ENCODE measurements at places on chromosomes 6 and 20.

- DNase-seq = no peak
Measured at GRCh38 chr6:167163476-167164011, 5.8 kb upstream of the GPR31 start.

DNA sequence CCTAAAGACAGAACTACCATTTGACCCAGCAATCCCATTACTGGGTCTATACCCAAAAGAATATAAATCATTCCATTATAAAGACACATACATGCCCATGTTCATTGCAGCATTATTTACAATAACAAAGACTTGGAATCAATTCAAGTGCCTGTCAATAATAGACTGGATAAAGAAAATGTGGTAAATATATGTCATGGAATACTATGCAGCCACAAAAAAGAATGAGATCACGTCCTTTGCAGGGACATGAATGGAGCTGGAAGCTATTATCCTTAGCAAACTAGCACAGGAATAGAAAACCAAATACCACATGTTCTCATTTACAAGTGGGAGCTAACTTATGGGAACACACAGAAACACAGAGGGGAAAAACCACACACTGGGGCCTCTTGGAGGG, 8.7 kb upstream of the DEFB128 start:
- DNase-seq = no peak

DNA sequence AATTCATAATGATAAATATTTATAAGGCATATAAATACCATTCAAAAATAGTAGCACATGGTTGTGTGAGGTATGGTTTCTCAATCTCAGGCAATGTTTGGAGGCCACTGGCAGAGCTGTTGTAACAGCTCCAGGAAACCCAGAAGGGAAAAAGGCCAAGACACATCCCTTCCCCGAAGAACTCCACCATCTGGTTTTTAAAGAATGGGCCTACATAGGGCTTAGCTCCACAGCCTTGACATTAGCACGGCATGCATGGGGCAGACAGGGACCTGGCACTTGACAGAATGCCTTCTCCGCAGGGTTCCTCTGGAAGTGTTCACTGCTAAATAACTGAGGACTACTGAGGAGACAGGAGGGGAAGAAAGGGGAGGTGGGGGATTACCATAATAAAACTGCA, 16.1 kb upstream of the FOXO3 start:
- peak; percentile 38 for DNase-seq

DNA sequence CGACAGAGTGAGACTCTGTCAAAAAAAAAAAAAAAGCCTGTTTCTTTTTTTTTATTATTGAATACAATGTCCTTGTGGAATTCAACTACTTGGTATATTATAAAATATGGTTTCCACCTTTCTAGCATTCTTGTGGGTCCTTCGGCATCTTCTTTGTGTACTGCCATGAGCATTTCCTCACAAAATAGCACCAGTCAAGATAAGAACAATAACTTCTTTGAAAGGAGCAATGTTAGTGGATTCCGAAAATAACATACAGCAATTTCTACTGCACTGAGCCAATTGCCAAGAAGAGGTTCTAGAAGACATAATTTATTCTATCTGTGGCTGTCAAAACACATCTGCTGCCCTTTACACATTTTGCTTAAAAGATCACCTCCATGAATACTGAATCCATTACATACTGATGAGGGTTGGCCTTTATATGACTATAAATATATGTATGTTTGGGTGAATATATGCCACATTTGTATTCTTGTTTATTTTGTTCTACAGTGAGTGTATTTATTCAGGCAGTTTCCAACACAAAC, 19.1 kb upstream of the SPTLC3 start:
- DNase-seq = no peak

- DNase-seq = peak; percentile 75
Measured at GRCh38 chr6:63640062-63640461, 4.5 kb downstream of the PHF3 start.

GRCh38 chr6:111871725-111872400, 1.4 kb downstream of the FYN start:
- DNase-seq = no peak

DNA sequence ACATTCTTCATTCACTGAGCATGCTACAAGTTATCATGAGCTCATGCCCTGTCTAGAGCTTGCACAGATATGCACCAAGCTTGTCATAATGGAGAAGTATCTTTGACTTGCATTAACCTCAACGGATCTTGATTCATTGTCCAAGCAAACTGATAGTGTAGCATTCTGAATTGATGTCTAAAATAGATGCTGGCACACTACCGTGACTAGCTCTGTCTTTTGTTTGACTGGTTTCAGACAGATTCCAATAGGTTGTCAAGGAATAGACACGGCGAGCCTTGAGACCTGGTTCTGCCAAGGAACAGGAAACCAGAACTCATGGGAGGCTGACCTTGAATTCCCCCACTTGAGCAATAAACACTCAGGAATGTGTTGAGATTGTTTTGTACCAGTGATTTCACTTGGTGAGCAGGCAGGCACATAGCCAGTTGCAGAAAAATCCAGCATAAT, 1153.1 kb upstream of the GJE1 start:
- peak; percentile 80 for DNase-seq

DNA sequence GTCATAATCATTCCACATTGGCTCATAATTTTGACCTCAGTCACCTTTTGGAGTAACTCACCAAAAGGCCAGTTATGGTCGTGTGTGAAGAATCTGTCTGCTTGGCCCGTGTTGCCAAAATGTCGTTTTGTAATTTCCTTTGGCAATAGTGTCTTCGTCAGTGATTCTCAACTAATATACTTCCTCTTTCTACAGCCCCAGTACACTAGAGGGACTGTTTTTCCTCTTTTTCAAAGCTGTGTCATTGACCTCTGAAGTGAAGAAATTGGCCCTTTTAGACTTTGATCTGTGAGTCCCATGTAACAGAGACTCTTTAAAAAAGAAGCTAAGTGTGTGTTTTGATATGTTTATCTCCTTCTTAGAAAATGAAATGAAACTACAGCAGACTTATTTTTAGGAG, 5.2 kb downstream of the FOXO3 start:
- peak; percentile 73 for DNase-seq

GRCh38 chr6:154092326-154092962, 53.4 kb downstream of the OPRM1 start:
- DNase-seq = no peak

DNA sequence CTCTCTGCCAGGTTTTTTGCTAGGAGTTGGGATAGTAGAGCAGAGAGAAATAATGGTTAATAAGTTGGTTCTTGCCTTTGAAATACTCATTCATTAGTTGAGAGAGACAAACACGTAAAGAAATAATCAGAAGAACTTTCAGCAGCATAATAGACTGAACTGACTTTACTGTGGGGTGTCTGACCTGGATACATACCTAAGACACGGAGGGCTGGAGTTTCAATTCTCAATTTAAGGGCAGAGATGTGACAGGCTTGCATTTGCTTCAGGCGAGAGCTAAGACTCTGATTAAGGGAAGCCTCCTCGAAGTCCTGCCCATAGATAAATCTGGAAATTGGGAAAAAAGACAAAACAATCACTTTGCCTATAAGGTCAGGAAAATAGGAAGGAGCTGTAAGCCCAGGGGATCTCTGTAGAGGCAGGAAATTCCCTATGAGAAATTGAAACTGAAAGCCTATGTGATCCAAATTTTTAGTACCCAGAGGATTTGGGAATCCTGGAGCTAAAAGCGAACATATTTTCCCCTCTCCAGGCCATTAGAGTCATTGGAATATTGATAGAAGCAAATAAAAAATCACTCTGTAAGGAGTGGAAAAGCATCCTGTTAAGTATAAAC, 276.8 kb downstream of the PHACTR1 start:
- no peak for DNase-seq

GRCh38 chr6:144895313-144896278, 610.5 kb downstream of the UTRN start:
- no peak for DNase-seq

- no peak for DNase-seq
Measured at GRCh38 chr20:16553684-16554083, 19.6 kb downstream of the KIF16B start.

DNA sequence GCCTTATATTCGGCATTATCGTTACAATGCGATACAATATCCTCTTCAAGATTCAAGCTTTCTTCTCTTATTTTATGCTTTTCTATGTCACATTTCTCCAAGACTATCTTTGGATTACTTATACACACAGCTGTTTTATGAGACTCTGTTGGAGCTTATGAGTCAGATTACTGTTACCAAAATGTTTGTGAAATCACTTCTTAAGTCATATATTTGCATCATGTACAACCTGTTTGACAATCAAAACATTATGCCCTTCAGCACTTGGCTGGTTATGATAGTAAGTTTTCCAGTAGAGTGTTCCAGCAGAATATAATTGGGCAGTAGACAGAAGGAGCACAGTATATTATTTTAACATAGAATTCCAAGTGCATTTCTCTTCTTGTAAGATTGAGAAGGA, 35.2 kb downstream of the BMP6 start:
- DNase-seq = no peak

- DNase-seq = peak; percentile 37
Measured at GRCh38 chr6:156827382-156827781, 50.2 kb downstream of the ARID1B start.

DNA sequence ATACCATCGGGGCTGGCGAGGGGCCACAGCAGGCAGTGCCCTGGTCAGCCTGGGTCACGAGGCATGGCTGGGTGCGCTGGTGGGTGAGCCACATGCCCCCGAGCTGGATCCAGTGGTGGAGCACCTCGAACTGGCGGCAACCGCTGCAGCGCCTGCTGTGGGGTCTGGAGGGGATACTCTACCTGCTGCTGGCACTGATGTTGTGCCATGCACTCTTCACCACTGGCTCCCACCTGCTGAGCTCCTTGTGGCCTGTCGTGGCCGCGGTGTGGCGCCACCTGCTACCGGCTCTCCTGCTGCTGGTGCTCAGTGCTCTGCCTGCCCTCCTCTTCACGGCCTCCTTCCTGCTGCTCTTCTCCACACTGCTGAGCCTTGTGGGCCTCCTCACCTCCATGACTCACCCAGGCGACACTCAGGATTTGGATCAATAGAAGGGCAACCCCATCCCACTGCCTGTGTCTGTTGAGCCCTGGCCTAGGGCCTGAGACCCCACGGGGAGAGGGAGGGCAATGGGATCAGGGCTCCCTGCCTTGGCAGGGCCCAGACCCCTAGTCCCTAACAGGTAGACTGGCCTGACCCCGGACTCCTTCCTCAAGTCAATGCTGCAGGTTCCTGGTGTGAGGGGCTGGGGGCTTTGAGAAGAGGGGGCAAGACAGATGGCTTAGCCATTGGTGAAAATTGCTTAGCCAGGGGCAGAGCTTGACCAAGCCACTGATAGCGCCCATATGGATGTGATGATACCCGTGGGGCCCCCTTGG, 598 bp downstream of the TMEM239 start:
- DNase-seq = no peak

GRCh38 chr6:163756079-163756478, 341.6 kb downstream of the QKI start:
- DNase-seq = no peak

- DNase-seq = no peak
Measured at GRCh38 chr6:49668083-49668511, 31.5 kb upstream of the RHAG start.

- DNase-seq = peak; percentile 87
Measured at GRCh38 chr20:48897305-48898010, 24.1 kb upstream of the ARFGEF2 start.

DNA sequence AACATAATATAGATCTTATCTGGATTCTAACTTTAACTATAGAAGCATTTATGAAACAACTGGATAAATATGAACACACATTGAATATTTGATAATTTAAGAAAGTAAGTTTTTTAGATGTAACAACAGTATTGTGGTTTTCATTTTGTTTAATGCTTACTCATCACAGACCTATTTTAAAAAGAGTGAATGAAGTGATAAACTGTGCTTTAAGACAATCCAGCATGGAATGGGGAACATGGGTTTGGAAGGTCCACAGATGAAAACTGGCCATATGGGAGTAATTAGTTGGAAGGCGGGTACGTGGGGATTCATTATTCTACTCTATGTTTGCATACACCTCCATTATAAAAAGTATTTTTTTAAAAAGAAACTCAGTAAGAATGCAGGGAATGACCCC, 21.2 kb downstream of the EPB41L2 start:
- DNase-seq = peak; percentile 71

GRCh38 chr20:25389401-25389857, 1.2 kb downstream of the ABHD12 start:
- DNase-seq = peak; percentile 29

DNA sequence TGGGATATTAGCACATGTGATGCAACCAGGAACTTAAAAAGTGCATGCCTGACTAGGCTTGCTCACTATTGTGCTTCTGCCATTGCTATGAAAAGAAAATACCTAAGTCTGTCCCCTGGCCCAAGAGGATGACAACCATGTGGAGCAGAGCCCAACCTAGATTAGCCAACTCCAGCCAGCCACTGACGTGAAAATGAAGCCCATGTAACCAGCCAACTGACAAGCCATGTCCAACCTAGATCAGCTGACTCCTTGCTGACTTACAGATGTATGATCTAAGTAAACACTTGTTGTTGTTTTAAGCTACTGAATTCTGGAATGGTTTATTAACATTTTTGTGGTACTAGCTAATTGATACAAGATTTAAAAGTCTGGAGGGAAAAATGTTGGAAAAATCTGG, 47.5 kb downstream of the PIGU start:
- no peak for DNase-seq

DNA sequence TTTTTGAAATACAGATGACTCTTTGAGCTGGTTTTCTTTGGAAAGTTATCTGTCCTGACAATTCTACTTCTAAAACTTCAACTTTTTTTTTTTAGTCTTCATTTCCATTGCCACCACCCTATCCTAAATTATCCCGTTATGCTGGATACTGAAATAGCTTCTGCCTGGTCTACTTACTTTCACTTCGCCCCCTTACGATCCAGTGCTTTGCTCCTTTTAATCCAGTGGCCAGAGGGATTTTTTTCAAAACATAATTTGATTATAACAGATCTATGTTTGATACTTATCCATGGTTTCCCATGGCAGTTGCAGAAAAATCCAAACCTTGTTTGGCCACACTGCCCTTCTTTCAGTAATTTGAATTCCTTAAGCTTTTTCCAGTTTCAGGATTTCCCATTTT, 27.4 kb downstream of the ASXL1 start:
- no peak for DNase-seq

DNA sequence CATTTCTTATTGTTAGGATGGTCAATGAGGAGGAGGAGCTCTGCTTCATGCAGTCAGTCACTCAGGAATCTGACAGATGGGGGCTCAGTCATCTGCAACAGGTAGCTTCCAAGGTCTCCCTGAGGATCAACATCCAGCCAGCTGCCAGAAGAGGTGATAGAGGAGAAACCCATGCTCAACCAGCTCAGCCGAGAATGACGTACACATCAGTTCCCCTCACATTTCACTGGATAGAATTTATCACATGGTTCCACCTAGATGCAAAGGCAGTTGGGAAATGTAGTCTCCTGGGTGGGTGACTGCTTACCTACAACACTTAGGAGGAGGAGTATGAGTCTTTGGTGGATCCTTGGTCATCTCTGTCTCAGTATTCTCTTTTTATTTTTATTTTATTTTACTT, 144.5 kb downstream of the CEBPB start:
- DNase-seq = peak; percentile 40

- DNase-seq = peak; percentile 81
Measured at GRCh38 chr6:17574866-17575560, 25.1 kb upstream of the FAM8A1 start.

- DNase-seq = no peak
Measured at GRCh38 chr6:13065581-13065980, 262.8 kb downstream of the TBC1D7 start.

GRCh38 chr6:157769776-157770426, 53.1 kb upstream of the SNX9 start:
- DNase-seq = no peak

Measured in fibroblast of upper back skin (primary cell).